ENCODE measurements at places on chromosomes 5 and 9.

DNA sequence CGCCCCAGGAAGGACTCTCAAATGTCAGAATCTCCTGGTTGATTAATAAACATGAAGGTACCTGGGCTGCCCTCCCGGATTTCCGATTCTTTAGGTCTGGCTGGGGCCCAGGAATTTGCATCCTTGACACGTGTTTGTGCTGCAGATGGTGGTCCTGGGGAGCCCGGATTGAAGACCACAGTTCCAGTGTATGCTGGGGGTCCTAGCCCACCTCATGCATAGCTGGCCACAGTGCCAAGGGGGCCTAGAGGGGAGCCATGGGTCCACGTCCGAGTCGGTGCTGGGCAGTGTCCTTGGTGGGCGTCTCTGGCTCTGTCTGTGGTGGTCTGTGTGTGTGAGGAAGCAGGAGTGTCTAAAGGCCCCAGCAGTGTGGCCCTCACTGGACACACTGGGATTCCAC, 3.2 kb downstream of the NCS1 start:
- DNase-seq, result no peak

GRCh38 chr9:99677281-99677680, 144.4 kb upstream of the NR4A3 start:
- DNase-seq, result no peak

- DNase-seq, result no peak
These were observed 108.2 kb upstream of the VCAN start for GRCh38 chr5:83363111-83363885.

- no peak for DNase-seq
These were observed 1.1 kb downstream of the ECM2 start for GRCh38 chr9:92534674-92535073.

- DNase-seq, result no peak
These were observed 32.1 kb upstream of the ALDOB start for GRCh38 chr9:101467690-101468089.

DNA sequence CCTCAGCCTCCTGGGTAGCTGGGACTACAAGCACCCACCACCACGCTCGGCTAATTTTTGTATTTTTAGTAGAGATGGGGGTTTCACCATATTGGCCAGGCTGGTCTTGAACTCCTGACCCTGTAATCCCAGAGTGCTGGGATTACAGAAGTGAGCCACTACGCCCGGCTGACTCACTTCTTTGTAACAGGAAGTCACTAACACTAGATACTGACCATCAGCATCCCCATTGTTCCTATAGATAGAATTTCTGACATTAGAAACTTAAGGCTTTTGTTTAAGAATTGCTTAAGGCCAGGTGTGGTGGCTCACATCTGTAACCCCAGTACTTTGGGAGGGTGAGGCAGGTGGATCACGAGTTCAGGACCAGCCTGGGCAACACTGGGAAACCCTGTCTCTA, 42.2 kb downstream of the LEAP2 start:
- no peak for DNase-seq

GRCh38 chr5:174187001-174187400, 141.5 kb downstream of the NSG2 start:
- DNase-seq, result no peak

DNA sequence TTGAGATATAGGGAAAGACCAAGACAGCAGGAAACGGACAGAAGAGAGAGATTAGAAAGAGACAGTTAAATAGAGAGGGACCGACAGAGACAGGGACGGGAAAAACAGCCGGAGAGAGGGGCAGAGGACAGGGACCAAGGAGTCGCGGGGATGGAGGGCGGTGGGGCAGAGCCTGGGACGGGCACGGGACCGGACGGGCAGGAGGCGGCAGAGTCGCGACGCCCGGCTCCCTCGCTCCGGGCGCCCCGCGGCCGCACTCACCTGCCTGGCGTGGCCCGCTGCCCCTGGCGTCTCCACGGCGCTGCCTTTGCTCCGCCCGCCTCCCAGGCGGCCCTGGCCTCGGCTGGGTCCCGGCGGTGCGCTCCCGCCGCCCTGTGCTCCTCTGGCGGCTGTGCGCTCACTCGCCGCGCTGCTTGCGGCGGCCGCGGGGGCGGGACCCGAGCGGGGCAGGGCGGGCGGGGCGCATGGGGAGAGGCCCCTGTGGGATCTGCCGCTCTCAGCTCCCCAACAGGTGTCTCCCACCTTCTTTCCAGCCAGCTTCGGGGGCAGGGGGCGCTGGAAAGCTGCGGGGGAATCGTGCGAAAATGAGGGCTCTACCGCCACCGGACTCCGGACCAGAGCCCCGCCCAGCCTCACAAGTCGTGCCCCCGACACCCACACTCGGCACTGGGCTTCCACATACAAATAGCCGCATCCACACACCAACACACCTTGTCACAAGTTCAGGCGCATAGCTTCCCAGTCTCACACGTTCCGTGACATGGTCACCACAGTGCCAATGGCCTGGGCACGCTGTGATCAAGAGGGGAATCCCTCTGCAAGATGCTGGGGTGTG, at the start of gene ARID3C:
Gene ARID3C, minus strand, starts transcription at position 411 of the 835 bp plus-strand sequence. CDS start 1,052 bp downstream, outside the sequence.
- DNase-seq, result no peak

DNA sequence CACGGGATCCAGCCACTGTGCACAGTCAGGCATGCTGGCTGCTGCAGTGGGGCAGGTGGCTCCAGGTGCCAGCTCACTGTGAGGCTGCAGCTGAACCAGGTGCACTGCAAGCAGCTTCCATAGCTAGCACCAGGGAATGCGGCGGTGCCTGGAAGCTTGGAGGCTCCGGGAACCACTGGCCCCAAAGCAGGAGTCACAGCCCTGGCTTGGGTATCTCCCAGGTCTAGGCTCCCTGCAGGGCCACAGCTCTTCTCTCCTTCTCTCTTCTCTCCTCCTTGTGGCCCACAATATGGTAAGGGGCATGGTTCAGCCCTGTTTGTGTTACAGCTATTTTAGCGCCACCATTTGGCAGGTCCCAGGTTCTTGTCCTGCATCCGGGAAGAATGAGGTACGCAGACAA, 6.7 kb upstream of the MTMR12 start:
- no peak for DNase-seq

GRCh38 chr5:15388866-15389265, 111.1 kb upstream of the FBXL7 start:
- no peak for DNase-seq

DNA sequence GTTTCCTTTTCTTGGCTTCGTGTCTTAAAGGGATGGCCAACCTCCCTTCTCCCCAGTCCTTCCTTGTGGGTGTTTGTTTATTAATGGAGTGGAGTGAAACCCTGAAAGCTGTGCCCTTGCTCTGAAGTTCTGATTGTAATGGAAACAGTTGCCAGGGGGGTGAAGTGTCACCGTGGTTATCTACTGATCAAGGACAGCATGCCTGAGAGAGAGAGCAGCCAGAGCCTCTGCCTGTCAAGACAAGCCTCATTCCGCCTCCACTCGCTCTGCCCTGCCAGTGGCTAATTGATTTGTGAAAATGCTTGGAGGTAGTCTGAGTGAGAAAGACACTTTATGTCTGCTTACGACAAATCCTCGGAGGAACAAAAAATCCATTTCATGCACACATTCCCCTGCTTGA, 143.7 kb upstream of the SLC30A5 start:
- no peak for DNase-seq

GRCh38 chr9:122767817-122768216, 20.9 kb upstream of the OR5C1 start:
- no peak for DNase-seq

DNA sequence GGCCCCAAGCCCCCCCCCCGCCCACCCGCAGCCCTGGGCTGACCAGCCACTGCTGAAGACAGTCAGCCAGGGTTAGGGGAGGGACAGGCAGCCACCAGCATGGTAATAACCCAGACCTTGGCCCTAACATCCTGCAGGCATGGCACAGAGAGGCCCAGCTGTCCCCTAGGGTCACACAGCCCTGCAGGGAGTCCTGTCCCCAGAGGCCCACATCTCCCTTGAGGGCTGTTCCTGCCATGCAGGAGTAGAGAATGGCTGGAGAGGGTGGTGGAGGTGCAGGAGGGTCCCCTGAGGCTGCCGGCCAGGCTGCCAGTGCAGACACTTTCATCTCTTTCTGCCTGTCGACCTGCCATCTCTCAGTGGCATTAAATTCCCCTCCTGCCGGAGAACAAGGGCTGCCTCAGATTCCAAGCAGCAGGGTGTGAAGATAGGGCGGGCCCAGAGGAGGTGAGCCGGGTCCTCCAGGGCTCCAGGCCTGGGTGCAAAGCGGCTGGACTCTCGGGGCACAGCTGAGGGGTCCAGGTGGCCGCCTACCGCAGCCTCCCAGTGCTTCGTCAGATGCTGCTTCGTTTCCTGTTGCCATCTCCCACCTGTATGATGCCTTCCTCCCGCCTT, 40.0 kb downstream of the CXXC5 start:
- no peak for DNase-seq

DNA sequence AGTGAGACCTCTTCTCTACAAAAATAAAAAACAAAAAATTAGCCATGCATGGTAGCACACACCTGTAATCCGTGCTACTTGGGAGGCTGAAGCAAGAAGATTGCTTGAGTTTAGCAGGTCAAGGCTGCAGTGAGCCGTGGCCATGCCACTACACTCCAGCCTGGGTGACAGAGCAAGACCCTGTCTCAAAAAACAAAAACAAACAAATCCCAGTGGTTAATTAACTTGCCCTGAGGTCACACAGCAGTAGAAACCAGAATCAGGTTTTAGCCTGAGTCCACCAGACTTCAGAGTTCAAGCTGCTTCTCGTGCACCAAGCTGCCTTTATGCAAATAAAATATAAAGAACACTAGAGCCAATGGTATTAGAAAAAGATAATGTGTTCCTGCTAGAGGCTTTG, 169.7 kb downstream of the GOLPH3 start:
- DNase-seq, result no peak

DNA sequence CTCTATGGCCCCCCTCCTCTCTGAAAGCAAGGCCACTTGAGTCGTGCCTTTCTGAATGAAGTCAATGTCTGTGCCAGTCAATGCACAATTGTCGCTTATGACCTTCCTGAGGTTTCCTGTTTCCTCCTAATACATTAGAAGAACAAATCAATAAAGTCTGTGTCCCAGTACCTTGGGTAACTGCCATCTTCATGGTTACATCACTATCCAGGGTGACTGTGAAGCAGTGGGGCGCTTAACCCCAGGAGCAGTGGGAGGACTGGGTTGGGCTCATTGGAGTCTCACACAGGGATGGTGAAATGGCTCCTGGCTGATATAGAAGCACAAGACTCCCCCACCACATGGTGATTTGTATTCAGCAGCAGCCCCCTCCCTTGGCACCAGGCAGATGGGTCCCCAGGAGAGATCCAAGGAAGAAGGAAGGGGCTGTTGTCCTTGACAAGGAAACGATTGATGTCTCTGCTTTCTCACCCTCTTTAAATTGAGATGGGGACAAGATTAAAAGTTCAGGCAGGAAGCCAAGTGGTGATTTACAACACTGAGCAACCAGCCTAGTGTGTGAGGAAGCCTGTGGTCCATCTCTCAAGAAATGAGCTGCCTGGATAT, 261.9 kb upstream of the ZNF462 start:
- DNase-seq, result no peak

DNA sequence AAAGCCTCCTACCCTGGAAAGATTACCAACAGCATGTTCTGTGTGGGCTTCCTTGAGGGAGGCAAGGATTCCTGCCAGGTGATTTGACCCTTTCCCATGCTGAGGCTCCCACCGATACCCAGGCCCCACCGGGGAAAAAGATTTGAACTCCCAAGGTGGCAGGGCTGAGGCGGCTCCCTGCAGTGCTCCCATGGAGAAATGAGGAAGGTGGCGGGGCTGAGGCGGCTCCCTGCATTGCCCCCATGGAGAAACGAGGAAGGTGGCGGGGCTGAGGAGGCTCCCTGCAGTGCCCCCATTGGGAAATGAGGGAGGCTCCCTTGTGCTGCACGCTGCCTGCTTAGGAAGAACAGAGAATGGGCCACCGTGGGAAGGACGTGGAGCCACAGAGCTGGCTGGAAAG, 3.2 kb downstream of the PRSS3 start:
- no peak for DNase-seq

GRCh38 chr9:97772145-97772544, 75.0 kb upstream of the XPA start:
- no peak for DNase-seq

DNA sequence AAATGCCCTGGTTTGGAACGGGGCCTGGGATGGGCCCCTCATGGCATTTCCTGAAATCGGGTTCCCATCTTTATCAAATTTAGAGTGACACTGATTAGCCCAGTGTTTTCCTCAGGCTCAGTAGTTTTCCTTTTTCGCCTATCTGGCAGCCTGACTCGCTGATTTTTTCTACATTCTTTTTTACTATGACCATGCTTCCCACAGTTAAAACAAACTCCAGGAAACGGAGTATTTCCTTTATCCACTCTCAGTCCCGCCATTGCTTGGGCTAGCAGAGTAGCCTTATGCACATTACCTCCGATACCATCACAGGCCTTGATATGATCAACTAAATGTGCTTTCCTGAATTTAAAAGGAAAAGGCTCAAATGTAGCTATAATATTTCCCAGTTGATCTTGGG, 5.5 kb downstream of the OR1Q1 start:
- no peak for DNase-seq

DNA sequence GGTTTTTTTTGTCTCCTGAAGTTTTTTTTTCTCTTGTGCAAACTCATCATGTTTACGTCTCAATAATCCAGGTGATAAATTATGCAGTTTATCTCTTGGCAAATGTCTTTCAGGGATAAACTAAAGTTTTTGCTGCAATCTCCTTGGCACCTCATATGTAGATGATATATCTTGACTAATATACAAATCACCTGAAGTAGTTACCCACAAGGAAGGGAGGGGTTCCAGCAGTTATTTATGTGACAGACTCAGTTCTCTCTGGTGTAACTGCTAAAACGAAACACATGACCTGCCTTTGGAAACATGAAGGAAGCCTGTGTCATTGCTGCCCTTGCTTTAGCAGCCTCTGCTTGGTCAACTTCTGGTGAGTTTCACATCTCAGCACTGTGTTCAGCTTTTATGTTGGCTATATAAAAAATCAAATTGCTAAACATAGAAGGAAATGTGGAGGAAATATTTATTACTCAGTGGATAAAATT, 39.3 kb upstream of the KIAA1958 start:
- DNase-seq, result no peak

DNA sequence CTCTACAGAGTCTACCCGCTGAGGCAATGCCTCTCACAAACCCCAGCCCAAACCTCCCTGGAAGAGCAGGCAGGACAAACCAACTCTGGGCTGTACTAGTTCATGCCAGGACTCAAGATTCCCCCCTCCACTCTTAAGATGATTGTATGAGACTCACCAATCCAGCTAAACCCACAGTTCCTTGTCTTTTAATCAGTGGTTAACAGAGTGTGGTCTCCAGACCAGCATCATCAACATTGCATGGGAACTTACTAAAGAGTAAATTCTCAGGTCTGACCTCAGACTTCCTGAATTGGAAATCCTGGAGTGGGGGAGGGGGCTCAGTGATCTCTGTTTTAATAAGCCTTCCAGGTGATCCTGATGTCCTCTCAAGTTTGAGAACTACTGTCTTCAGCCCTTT, 240.9 kb downstream of the GAS1 start:
- no peak for DNase-seq
